Activated naive CD4-positive, alpha-beta T cell treated with anti-CD3 and anti-CD28 coated beads for 36 hours (primary cell): ENCODE measurements at places on chromosomes 1 and 21.
A peak's percentile ranks its signal among the peaks of the same experiment; 100 is the strongest.

DNA sequence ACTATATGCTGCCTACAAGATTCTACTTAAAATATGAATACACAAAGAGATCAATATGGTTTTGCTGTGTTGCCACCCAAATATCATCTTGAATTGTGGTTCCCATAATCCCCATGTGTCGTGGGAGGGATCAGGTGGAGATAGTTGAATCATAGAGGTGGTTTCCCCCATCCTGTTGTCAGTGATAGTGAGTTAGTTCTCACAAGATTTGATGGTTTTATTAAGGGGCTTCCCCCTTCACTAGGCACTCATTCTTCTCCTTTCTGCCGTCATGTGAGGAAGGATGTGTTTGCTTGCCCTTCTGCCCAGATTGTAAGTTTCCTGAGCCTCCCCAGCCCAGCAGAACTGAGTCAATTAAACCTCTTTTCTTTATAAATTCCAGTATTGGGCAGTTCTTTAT is 654.4 kb upstream of the NR5A2 start:
- DNase-seq: no peak

- DNase-seq: no peak
These were observed 9.9 kb downstream of the SEC16B start for GRCh38 chr1:177959811-177960515.

- DNase-seq: peak; percentile 75
These were observed 28.5 kb upstream of the PKP1 start for GRCh38 chr1:201254625-201255478.

GRCh38 chr1:179251675-179252074 is 22.2 kb upstream of the ABL2 start:
- DNase-seq: no peak

GRCh38 chr21:31117128-31117916 is 79.0 kb upstream of the KRTAP19-8 start:
- DNase-seq: peak; percentile 42

DNA sequence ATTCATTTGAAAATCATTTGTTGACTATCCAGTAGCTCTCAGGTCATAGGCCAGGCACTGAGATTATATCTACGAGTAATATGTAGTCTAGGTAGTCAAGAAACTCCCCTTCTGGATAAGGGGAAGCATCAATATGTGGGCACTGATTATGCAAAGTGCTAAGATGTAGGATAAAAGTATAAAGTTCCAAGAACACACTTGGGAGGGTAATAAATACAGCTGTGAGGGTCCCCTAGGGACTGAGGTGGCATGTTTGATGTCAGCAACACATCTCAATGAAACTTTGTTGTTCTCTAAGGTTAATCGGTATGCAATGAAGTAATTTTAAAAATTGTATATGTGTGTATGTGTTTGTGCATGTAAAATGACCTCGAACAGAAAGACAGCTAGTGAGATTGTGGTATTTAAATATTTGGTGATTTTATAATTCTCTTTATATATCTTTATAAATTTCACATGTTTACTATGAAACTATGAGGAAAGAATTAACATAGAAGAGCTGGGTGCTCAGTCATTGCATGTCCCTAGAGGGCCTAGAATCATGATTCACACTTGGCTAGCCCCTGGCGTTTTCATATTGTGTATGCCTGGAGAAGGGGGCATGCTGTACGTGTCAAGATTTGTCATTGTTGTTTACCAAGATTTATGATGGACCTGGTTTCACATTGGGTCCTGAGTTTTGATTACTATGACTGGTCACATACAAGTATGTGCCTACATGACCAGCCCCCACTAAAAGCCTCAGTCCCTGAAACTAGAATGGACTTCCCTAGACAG is 140.1 kb upstream of the DUSP10 start:
- no peak for DNase-seq

GRCh38 chr1:28848416-28848815 is 36.4 kb downstream of the OPRD1 start:
- DNase-seq: no peak

DNA sequence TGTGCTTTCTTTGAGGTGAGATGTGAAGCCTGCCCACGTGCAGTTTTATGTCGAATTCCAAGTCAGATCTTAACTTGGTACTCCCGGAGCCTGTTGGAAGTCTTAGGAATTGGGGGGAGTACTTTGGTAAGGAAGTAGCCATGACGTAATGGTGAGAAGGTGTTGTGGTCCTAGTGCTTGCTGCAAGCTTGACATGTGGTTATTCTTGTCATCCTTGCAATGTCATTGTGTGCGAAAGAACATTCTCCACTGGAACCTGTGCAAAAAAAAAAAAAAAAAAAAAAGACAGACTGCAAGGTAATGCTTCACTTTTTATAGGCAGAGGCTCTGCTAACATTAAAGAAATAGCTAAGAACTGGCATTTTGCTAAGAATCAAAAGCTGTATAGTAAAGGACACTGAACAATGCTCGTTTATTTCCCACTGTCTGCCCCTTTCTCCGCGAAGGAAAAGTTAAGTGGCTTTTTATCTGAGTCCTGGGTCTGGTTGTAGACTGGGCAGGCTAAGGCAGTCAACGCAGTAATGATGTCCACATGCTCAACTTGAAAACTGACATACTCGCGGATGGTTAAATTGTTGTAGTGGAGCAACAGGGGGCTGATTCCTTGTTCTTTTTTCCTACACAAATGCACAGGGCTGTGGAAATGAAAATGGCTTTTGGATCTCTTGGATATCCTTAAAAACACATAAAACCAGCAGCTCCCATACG is 2.1 kb downstream of the KAZN start:
- no peak for DNase-seq

DNA sequence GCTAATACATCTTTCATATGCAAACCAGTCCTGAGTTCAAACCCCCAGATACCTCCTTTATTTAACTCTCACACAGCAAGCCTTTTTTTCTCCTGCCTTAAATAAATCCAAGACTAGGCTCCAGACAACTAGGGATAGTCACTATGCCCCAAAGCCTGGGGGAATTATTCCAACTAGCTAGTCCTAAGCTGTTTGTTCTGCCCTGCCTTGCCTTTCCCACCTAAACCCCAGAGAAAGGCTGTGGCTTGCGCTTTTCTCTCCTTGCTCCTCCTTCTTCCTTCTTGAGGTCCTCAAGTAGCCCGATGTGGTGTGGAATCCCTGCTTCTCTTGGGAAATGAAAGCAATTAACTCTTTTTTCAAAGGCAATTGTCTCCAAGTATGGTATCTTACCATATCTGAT is 31.8 kb downstream of the C1orf87 start:
- DNase-seq: no peak

GRCh38 chr1:167723707-167724323 is 2.0 kb downstream of the MPZL1 start:
- DNase-seq: no peak

DNA sequence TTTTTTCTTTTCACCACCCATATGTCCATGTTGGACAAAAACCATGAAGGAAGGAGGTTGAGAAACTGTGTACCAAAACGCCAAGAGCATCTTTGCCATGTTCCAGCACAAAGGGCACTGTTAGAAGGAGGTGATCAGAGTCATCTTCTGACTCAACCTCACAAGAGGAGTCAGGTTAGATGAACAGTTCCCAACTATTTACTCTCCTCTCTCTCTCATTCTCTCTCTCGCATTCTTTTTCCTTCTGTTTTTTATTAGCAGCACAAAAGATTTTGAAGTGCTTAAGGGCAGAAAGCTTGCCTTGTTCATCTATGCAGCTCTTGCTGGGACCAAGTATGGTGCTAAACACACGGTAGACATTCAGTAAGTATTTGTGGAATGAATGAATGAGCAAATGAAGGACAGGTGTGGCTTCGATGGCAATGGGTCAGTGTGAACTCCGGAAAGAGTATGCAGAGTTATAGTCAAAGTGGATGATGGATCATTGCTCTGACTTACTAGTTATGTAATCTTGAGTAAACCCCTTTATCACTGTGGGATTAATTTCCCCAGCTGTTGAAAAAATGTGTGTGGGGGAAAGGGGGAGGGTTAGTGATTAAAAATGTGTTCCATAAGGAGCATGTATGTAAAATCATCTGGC is 33.9 kb downstream of the DDR2 start:
- no peak for DNase-seq

DNA sequence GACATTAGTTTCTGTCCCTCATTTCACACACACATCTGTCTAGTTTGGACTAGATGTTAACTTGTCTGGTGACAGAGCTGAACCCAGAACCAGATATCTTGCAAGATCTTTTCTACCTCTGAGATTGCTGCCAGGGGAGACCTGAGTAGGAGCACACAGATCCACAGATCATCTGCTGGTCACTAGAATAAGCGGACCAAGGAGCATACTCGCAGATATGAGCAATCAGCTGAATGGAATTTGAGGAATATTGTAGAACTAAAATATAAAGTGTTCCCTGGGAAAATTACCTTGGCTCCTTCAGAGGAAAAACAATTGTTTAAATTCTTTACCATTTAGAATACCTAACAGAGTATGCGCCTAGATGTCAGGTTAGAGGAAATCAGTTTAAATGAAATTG is 90.7 kb downstream of the TNFSF18 start:
- DNase-seq: no peak

DNA sequence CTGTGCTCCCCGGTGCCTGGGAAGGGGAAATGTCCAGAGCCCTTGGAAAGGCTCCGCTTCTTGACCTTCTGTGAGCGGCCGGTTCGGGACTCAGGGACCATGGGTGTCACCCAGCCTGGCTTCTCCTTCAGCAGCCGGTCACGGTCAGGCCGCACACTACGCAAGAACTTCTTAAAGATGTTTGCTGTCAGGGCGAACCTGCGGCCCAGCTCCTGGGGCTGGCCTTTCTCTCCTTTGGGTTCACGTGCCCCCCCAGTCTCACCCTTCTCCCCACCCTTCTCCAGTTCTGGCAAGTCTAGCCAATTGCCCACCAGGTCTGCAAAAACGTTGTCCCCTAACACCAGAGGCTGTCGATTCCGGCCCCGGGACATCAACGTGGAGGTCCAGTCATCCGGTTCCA is 12.1 kb downstream of the INKA2 start:
- no peak for DNase-seq

- no peak for DNase-seq
These were observed 168.6 kb upstream of the CAMK1G start for GRCh38 chr1:209414803-209415329.

DNA sequence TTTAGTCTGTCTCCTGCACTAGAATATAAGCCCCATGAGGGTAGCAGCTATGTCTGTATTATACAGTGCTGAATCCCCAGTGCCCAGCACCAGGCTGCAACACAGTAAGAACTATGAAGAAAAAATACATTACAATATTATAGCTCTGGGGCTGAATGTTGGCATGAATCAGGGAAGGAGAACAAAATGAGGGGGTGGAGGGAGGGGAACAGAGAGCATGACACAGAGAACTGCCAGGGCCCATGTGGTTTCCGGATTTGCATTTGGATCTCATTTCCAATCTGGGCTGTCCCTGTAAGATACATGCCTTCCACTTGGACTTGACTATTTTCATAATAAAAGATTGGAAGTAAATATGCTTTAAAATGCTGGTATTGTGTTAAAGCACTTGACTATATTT is 35.8 kb downstream of the C1orf198 start:
- no peak for DNase-seq

GRCh38 chr1:45493116-45493697 is 2.2 kb upstream of the TESK2 start:
- DNase-seq: peak; percentile 70

GRCh38 chr1:55131218-55131617 is 83.9 kb downstream of the USP24 start:
- DNase-seq: no peak

DNA sequence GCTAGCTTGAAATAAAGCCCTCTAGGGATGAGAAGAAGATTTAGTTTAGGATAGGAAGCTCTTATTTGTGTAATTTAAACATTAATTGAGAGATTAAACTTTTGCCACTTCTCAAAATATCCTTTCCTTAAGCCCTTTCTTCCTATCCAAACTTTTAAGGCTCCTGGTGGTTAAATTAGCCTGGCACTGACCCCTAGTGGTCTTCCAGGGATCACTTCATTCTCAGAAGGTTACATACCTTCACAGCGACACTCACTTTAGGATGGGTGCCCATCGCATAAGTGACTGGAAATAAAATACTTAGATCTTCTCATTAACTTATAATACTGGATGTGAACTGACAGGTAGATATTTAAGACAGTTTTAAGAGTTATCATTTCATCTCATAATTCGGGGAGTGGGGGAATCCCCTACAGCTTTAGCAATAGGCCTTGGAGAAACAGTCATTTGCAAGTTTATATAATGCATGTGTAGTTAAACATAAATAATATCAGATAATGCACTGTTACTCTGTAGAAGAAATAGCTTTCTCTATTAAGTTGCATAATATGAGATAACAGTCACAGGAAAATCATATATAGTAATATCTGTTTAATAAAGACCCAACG is 7.4 kb downstream of the LHX9 start:
- DNase-seq: peak; percentile 58

GRCh38 chr1:160007577-160008200 is 24.1 kb downstream of the PIGM start:
- DNase-seq: no peak

- no peak for DNase-seq
These were observed 19.3 kb downstream of the RSBN1 start for GRCh38 chr1:113792986-113793385.

DNA sequence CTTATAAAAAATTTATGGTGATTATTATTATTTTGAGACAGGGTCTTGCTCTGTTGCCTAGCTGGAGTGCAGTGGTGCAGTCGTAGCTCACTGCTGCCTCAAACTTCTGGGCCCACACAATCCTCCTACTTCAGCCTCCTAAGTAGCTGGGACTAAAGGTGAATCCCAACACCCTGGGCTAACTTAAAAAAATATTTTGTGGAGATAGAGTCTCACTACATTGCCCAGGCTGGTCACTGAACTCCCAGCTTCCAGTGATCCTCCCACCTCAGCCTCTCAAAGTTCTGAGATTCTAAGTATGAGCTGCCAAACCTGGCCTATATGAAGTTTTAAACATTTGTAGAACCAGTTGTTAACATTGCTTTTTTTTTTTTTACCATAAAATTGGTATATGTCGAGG is 18.2 kb downstream of the NFIA start:
- no peak for DNase-seq

- DNase-seq: peak; percentile 14
These were observed 217.9 kb upstream of the VAMP3 start for GRCh38 chr1:7553042-7553690.

DNA sequence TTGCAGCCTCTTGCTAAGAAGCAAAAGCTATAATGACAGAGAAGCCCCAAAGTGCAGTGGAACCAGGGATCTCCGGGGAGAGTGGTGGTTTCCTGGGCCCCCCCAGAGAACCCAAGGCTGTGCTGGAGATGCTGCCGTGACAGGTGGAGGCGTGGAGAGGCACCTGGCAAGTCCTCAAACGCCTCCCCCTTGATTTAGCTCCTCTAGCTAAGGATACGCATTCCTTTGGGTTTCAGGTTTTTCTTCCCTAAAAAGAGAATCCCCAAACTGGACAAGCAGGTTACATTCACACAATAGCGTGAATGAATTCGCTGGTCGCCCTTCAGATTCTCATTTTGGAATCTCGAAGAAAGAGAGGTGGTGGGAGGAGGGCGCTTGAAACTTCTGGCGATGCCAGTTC is 853 bp upstream of the ATP1A1 start:
- no peak for DNase-seq

- DNase-seq: peak; percentile 56
These were observed 106.4 kb downstream of the RGL1 start for GRCh38 chr1:183911285-183911684.

- DNase-seq: no peak
These were observed 104.1 kb downstream of the SLC35F3 start for GRCh38 chr1:234008591-234008990.
